Stimulated activated CD4-positive, alpha-beta T cell treated with anti-CD3 and anti-CD28 coated beads, Interleukin-1b, Interleukin-23, amount 100 ng/mL, for 4 hours (primary cell): ENCODE measurements at places on chromosomes 12 and 14.

GRCh38 chr14:56959869-56960268 is 149.6 kb upstream of the OTX2 start:
- DNase-seq: no peak

DNA sequence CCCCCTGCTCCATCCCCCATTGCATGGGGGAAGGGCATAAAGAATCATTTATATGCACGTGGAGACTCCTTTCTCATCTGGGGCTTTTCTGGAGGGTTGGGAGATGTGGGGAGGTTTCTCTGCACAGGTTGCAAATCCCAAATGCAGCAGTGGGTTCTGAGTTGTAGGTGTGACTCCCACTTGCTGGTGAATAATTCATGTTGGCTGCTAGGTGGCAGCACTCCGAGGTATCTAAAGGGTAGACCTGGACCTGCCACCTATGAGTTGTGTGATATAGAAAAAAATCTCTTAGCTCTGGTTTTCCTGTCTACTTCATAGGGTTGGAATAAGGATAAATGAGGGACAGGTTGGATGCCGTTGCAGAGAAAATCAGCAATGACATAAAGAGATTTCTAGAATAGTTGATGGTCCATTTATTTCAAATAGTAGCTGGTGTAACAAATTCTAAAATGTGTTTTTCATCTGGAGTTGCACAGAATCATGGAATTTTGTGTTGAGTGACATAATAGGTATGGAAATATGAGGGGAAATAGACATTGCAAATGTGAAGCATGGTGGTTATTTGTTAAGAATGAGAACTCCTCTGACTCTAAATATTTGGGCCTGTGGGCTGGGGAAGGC is 4.6 kb downstream of the MARCHF9 start:
- DNase-seq: no peak

DNA sequence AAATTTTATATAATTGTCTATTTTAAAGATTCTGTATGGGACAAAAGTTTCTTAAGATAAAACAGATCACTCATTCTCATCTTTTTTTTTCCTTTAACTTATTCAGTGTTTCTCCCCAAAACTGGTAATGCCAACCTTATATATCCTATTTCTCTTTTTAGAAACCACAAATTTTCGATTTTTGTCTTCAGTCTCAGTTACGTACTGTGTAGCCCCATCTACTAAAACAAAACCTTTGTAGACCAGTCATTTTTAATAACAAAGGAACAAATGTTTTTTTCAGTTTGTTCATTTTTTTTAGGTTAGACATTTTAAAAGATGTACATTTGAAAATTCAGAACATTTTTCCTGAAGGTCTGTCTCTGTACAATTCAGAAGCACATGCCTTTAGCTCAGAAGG is 18.2 kb downstream of the PNMA1 start:
- no peak for DNase-seq

- DNase-seq: no peak
These were observed 113.3 kb upstream of the ATP2B1 start for GRCh38 chr12:89821896-89822295.

GRCh38 chr12:23834076-23834475 is 115.4 kb downstream of the SOX5 start:
- no peak for DNase-seq

- peak; percentile 97 for DNase-seq
These were observed at the start of gene FBRSL1 for GRCh38 chr12:132489602-132490266. Gene FBRSL1 (plus strand): TSS chr12:132490151.

GRCh38 chr12:51270067-51270950 is at the start of gene SMAGP:
Gene SMAGP (minus strand): TSS chr12:51270415. CDS start chr12:51269278, 1,137 bp downstream.
- peak; percentile 29 for DNase-seq

DNA sequence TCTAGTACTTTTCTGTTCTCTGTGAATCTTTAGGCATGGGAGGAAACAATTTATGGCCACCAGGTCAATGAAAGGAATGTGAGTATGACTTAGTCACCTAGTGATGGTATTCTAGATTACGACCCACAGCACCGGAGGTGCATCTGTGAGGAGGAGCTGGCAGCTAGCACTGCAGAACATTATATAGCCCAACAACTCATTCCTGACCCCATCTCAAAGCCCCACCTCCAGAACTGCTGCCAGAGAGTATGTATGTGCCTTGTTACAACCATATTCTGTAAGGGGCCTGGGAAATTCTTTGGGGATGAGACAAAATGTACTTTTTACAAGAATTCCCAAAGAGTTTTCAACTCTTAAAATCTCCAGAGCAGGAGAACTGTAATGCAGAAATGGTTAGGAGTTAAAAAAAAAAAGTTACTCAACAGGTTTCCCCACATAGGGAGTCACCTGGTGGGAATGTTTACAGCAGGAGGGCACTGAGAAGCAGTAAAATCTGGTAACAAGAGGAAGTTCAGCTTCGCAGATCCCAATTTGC is 34.9 kb upstream of the CERS5 start:
- no peak for DNase-seq

DNA sequence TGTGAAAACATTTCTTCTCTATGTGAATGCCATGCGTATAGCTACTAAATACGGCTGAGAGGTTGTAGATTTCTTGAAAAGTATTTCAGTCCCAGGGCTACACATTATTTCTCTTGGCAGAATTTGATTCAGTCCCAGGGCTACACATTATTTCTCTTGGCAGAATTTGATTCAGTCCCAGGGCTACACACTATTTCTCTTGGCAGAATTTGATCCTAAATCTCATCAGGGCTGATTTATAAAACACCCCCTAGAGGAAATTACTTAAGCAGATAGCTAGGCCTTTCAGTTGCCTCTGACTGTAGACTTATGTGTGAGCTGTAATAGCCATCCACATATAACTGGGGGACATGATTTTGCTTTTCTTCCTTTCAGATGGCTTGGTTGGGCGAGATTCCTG is 50.4 kb downstream of the AK7 start:
- DNase-seq: no peak

DNA sequence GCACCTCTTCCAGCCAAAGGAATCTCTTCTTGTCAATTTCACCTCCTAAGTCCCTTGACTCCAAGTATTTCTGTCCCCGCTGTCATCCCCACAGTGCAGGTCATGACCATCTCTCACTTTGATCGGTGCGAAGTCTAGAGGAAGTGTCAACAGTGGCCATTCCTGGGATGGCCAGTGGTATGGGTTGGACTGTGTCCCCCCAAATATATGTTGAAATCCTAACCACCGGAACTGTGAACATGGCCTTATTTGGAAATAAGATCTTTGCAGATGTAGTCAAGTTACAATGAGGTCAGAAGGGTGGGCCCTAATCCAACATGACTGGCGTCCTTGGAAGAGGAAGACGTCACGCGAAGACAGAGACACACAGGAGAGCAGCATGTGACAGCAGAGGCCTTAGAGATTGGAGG is 155.9 kb upstream of the PRMT8 start:
- no peak for DNase-seq

GRCh38 chr12:120800665-120801064 is 75.0 kb downstream of the ACADS start:
- no peak for DNase-seq

DNA sequence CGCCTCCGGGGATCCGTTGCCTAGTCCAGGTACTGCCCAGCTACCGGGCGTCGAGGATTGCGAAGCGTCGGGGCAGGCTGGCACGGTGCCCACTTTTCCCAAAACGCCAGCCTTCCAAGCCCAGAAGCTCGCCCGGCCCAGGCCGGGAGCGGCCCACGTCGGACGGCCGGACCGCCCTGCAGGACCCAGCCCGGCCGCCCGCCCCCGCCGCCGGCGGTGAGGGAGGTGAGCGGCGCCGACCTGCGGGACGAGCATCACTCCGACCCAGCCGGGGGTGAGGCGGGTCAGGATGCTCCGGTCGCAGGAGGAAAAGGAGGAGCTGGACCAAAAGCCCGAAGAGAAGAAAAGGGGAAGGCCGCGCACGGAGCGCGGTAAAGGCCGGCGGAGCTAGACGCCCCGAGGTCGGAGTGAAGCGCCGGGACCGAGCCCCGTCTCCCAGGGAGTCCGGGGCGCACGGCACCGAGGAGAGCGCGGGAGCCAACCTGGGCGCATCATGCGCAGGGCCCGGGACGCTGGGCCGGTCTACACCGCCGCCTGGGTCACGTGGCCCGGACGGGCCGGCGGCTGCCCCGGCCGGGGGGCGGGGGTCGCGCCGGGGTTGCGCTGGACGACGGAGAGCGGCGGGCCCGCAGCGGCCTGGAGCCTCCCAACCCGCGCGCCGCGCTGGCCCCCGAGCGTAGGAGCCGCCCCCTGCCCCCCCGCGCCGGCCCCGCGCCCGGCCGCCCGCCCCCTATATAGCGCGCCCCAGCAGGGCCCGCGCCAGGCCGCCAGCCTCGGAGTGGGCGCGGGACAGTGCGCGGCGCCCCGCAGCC is at the start of gene AQP5:
TSS of gene AQP5 (plus strand) at position 762 of the 812 bp plus-strand sequence. CDS start 146 bp downstream, outside the sequence.
- DNase-seq: no peak

DNA sequence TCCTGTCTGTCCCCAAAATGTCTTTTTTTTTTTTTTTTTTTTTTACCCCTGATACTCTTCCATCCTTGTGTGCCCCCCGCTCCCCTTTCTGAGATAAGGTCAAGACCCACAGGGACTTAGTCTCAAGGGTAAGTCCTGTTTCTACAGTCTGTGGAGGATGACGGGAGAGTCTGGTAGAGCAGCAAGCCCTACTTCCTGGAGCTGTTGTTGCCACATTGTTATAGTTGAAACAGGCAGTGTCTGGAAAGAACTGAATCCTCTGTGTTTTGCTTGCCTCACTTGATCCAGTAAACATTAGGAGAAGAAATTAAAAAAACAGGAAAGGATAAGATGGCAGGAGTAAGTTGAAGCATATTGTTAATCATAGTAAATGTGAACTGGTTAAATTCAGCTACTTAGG is 45.5 kb downstream of the ZNF664 start:
- DNase-seq: no peak

DNA sequence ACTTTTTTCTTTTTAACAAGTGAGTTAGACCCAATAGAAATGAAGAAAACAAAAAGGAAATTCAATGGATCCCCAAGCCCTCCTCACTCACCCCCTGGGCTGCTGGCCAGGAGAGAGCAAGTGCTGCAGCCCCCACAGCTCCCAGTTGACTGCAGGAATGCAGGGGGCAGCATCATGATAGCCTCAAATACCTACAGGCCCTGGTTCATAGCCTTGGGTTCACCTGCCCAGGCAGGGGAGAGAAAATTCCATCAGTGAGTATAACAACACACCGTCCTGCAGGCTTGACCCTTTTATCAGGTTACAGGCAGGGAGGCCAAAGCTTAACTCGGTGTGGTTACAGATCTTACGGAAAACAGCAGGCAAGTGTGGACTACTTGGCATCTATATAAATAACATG is 76.3 kb downstream of the PHLDA1 start:
- DNase-seq: no peak

- peak; percentile 9 for DNase-seq
These were observed 484 bp downstream of the PPP1CC start for GRCh38 chr12:110742096-110742717.

DNA sequence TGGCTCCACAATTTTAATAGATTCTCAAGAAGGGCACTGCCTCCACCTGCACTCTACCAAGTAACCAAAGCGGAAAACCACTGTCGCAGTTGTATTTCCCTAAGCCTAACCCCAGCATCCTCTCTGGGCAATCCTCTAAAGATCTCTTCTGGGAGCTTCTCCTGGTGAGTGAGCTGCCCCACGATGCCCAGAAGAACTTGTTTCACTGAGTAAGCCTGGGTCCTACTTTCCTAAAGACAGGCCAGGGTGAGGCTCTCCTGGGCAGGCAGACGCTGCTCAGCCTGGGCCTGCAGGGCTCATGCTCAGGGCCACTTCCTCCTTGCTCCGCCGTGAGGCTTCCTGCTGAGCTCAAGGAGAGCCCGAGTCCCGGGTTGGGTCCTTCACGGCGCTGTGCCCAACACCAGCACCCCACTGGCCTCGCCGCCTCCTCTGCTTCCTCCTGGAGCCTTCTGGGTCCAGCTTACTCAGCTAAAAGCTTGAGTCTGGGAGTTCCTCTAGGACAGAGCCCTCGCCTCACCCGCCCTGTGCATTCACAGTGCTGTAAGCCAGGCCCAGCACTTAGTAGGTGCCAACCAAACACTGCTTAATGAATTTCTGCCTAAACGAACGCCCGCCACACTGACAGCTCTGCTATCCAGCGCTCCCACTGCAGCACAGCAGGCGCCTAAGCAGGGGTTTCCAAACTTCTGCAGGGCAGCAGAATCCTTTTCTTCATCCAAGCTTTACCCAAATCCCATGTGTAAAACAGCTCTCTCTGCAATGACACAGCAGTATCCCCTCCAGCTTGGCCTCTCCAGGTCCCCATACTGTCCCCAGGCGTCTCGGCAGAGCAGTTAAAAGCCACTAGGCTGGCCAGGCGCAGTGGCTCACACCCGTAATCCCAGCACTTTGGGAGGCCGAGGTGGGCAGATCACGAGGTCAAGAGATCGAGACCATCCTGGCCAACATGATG is 5.7 kb downstream of the RAB35 start:
- DNase-seq: no peak

DNA sequence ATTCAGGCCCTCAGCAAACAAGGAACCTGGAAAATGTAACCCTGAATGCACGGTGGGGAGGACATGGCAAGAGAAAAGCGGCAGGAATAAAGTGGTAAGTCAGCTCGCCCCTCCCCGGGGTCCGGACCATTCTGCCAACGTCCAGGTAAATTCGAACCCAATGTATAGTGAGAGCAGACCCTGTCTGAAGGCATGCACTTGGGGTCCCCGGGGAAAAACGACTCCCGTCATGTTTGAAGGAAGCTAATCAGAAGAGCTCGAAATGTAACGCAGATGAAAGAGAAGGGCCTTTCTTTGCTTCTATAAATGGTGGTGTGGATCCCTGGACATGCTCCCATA is 193 bp downstream of the ACACB start:
- DNase-seq: no peak

DNA sequence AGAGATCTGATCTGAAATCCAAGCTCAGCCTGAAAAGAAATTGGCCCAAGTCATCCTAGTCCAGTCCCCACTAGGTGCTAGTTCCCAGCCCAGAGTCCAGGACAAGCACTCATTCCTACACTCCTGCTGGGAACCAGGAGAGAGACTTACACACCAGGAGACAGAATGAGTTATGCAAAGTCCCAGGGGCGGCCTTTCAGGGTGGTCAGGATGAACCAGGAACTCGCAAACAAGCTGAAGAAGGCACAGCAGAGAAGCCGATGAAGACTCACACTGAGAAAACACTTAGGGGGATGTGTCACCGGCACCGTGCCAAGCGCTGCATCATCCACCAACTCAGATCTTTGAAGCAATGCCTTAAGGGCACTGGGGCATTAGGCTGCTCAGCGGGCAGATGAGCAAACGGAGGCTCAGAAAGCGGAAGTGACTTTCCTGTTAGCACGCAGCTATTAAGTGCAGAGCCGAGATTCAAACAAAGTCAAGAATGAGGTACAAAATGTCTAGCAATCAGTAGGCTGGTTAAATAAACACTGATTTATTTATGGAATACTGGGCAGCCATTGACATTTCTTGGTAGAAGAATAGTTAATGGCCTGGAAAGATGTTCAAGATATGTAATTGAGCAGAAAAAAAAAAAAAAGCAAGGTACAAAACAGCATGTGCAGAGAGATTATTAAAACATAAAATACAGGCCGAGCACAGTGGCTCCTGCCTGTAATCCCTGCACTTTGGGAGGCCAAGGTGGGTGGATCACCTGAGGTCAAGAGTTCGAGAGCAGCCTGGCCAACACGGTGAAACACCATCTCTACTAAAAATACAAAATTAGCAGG is 78.7 kb downstream of the LRRC74A start:
- peak; percentile 73 for DNase-seq
